LoVo (cell line): ENCODE measurements at places on chromosomes 11 and 22.
A peak's percentile ranks its signal among the peaks of the same experiment; 100 is the strongest.

DNA sequence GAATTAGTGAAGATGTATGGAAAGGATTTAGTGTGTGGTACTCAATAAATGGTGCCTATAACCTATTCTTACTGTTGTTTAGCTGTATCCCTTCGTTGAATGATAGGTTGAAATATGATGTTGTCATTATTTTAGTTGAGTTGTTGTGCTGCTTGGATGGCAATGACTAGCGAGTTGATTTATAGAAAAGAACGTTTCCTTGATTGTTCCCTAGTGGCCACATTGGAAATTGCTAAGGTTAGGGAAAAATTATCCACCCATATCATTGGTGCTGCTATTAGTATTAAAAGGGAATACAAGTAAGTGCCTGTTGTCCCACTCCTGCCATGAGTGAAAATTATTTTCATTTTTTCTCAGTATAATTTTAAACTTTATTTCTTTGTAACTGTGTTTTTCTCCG is 14.5 kb downstream of the EMSY start:
- DNase-seq: no peak

DNA sequence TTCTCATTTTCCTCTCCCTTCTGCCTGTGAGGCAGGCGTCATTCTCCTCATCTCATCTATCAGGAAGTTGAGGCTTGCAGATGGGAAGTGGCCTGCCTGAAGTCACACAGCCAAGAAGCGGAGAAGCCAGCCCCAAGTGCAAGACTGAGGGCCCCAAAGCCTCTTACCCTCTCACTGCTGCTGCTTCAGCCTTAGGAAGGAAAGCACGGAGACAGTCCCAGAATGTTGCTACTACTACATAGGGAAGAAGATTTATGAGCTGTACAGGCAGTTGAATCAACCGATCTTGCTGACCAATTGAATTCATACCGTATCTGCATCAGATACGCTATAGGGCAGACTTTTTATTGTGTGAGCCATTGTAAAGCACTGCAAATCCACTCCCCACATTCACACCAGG is 89.0 kb downstream of the CWC15 start:
- DNase-seq: no peak

- no peak for DNase-seq
Observed at GRCh38 chr11:130128626-130129025, 31.0 kb upstream of the ST14 start.

GRCh38 chr11:4830346-4830745 is 9.2 kb downstream of the OR51F2 start:
- no peak for DNase-seq

DNA sequence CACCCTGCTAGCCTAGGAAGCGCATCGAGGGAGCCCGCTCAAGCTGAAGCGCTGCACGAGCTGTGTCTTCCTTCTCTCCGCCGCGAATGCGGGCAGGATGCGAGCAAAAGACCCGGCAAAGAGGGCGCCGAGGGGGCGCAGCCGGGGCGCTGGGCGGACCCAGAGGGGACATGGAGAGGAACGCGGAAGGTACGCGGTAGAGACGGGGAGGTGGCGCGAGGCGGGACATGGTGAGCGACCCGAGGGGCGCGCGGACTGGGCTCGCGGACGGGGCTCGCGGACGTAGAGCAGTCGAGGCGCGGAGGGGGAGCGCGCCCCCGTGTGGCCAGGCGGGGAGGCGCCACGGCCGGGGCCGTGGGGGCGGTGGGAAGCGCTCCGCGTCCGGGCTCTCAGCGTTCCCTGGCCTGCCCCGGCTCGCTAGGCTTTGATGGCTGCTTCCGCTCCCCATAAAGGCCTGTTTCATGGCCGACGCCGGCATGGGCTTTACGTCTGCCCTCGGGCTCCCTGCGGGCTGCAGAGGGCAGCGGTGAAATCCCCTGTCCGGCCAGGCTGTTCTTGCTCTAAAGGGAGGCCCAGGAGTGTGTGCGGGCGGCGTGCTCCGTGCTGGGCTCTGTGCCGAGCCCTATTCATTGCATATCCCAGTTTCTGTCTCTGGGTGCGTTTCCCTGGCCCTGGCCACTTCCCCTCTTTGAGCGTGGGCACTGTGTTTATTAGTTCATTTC is 31.2 kb upstream of the TRIM29 start:
- peak; percentile 50 for DNase-seq

GRCh38 chr22:37771081-37771480 is 36.7 kb upstream of the GCAT start:
- no peak for DNase-seq

- no peak for DNase-seq
Observed at GRCh38 chr11:66894141-66894540, 37.3 kb downstream of the LRFN4 start.

GRCh38 chr11:27174021-27174420 is 133.4 kb downstream of the BBOX1 start:
- DNase-seq: no peak

GRCh38 chr11:6142936-6143335 is 27.2 kb downstream of the OR52B2 start:
- no peak for DNase-seq

- DNase-seq: no peak
Observed at GRCh38 chr11:78202733-78203167, 14.0 kb downstream of the USP35 start.

DNA sequence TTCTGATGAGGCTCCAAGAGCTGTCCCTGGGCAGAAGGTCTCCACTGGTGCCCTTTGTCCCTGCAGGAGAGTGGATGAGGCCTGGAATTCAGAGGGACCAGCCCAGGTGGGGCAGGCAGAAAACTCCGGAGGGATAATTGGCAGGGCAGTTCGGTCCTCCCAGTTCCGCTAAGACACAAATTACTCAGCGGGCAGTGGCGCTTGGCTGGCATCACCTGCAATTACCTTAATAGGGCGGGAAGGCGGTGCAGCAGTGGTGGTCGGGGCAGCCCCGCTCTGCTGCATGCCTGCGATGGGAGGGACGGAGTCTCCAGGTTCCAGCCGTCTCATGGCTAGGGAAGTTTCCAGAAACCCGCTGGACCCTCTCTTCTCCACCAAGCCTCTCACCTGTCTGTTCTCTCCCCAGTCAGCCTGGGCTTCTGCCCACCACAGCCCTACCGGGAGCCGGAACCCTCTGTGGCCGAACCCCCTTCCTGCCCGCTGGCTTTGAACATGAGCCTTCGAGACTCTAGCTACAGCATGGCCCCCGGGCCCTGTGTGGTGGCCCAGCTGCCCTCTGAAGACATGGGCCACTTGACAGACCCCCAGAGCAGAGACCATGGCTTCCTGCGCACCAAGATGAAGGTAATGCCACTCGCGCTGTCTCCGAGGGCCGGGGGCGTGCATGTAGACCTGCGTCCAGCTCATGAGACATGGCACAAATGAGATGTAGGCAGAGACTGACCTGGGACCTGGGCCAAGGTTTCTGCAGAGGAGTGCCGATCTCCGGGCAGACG is 7.0 kb downstream of the OVOL1 start:
- DNase-seq: no peak

DNA sequence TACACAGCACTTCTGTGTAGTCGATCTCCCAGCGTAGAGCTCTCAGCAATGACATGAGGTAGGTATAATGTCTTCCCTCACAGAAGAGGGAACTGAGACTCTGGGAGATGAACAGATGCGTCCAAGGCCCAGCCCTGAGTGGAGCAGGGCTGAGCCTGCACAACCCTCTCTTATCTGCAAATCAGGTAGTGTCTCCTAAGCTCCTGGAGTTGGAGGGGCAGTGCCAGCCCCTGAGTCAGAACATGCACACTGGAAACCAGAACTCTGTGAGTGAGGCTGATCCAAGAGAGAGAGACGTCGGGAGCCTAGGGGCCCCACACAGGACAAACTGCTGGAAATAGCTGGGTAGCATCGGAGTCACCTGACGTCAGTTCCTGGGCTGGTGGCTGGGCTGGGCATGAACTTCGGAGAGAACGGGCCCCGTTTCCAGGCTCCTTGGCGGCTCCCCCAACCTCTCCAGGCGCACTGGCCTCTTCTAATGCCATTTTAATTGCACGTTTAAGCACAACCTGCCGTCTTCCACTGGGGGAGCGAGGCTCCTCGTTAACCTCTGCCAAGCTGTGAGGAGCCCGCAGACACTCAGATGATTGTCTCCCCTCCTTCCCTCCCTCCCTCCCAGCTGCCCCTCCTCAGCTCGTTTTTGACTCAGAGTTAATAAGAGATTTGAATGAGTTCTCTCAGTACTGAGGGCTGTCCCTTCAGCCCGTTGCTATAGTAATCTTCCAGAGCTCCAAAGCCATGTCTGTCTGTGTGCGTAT is 191.2 kb upstream of the TBCEL start:
- DNase-seq: no peak

- no peak for DNase-seq
Observed at GRCh38 chr11:3796346-3796745, 1.0 kb downstream of the NUP98 start.

GRCh38 chr11:134358856-134359490 is 27.2 kb downstream of the GLB1L2 start:
- DNase-seq: no peak

DNA sequence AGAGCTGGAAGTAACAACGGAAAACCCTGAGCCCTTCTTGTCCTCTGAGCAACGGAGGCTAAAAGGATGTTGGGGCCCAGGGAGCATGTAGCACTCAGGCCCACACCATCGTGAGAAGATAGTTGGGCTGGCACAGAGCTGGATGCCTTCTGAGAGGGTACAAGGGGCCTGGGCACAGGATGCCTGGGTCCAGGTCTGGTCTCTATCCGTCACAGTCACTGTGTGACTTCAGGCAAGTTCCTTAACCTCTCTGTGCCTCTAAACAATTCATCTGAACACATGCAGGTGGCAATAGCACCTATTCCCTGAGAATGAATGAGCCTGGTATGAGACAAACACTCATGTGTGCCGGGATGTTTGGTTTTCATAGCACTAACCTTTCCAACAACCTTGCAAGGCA is 29.2 kb downstream of the MB start:
- DNase-seq: no peak
